H54 (cell line): ENCODE measurements at places on chromosomes 5 and 9.

DNA sequence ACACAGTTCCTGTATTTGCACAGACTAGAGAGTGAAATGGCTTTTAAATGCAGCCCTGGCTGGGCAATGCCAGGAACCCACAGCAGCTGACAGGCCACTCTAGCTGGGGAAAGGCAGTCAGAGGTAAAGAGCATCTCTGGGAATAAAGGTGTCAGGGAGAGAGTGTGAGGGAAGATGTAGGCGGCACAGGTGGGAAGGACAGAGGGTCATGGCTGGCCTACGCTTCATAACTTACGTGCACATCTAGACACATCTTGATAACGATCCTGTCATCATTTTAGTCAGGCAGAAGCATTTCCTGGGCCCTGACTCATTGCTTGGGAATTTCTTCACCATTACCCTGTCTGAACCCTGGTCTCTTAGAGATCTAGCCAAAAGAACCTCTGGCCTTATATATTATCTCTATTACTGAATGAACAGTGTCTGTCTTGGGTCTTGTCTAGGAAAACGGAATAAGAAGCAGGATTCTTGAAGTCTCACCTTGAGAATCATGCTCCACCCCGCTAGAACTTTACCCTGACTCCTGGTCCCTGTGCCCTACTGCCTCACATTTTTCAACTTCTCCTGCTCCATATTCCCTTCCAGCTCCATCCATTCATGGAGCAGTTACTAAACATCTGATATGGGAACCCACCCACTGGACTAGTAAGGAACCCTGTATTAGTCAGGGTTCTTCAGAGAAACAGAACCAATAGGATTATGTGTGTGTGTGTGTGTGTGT, 106.4 kb upstream of the ELL2 start:
- DNase-seq, result peak; percentile 27

DNA sequence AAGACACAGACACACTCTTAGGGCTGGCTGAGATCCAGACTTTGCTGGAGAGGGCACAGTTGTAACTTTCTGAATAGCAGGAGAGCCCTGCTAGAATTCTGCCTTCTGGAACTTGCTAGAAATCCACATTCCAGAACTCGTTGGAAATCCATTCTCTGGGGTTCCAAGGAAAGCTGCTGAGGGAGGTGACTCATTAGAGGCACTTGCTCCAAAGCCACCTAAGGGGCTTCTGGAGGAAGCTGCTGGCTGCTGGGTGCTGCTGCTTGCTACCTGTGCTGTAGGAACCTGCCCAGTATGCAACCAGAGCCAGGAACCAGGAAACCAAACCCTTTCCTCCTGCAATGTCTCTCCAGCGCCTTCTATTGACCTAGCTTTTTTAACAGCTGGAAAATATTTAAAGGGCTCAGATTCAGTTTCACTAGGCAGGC, 4.1 kb upstream of the TLE4 start:
- DNase-seq, result no peak

- DNase-seq, result no peak
These were observed 68.1 kb upstream of the SPIN1 start for GRCh38 chr9:88319936-88320747.

GRCh38 chr5:133777951-133778350, 165.6 kb upstream of the FSTL4 start:
- DNase-seq, result no peak

DNA sequence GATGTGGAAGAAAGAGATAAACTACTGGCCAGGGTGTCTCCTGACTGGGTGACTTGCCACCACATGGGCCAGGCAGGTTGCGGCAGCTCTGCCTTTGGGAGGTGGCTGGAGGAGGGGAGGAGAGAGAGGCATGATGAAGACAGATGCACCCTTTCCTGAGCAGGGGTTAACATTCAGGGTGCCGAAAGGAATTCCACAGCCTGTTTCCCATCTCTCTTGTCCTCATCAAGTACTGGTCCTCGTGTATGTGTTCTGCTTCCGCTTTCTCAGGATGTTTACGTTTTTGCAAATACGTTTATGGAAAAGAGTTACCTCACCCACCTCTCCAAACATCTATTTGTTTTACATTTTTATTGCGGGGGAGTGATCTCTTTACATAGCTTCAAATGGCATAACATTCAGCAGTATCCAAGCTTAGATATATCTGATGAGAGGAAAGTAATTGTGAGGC, 73.4 kb downstream of the C9orf85 start:
- DNase-seq, result no peak

GRCh38 chr9:5515261-5515650, 4.9 kb downstream of the PDCD1LG2 start:
- no peak for DNase-seq

DNA sequence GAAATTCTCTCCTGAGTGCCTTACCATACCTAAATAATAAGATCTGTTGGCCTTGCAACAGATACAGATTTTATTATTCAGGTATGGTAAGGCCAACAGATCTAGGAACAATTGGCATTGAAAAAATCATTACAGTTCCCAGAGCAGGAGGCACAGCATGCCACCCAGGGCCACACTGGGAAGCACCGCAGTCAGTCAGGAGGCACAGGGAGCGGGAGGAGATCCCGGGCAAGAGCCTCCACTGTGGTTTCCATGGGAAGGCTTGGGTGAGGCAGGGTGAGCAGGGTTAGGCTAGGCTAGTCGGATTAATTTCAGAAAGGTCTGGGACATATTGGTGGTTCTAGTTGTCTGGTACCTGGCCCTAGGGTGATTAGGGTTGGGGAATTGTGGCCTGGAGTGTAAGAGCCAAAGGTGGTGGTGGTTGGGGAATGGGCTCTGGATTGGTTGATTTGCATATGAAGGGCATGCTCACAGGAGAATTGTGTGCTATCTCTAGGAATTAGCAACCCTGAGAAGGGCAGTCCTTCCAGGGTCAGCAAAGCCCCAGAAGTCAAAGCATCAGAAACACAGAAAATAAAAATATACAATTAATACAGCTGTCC, 111.4 kb downstream of the PDE8B start:
- no peak for DNase-seq

GRCh38 chr5:39158786-39159185, 60.6 kb downstream of the FYB1 start:
- no peak for DNase-seq

DNA sequence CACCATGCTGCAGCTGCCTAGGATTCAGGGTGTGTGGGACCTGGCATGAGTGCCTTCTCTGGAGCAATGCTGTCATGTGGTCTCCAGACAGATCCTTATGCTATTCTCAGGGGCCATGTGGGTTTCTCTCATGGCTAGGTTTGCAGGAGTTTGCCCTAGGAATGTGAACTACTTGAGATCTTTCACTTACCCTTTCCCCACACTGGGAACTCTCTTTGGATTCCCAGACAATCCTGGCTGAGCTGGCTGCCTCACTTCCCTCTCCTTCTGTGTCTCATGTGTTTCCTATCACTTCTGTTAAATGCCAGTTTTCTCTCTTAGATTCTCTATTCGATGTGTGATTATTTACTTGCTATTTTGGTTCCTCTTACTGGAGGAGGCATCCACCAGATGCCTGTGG, 270.2 kb upstream of the RASA1 start:
- no peak for DNase-seq

DNA sequence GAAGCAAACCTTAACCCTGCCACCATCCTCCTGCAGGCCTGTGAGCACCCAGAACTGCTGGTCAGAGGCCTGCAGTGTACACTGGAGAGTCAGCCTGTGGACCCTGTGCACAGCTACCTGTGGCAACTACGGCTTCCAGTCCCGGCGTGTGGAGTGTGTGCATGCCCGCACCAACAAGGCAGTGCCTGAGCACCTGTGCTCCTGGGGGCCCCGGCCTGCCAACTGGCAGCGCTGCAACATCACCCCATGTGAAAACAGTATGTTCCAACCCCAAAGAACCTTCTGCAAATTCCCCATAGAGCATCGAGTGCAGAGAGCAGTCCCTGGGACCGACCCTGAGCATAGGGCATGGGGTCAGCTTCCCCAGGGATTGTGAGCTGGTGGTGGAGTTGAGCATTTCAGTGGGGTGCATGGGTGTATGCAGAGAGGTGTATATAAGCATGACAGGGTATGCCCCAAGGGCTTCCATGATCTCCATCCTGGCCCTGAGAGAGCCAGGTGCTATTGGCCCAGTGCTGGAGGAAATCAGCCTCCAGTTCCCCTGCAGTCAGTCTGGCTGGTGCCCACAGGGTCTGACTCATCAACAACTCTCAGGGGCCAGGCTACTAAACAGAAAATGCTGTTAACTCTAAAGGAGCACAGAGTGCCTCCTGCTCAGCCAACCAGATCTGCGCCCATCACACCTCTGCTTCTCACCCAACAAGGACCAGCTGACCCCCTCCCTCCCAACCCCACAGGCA, 126.2 kb downstream of the SAXO1 start:
- peak; percentile 84 for DNase-seq

DNA sequence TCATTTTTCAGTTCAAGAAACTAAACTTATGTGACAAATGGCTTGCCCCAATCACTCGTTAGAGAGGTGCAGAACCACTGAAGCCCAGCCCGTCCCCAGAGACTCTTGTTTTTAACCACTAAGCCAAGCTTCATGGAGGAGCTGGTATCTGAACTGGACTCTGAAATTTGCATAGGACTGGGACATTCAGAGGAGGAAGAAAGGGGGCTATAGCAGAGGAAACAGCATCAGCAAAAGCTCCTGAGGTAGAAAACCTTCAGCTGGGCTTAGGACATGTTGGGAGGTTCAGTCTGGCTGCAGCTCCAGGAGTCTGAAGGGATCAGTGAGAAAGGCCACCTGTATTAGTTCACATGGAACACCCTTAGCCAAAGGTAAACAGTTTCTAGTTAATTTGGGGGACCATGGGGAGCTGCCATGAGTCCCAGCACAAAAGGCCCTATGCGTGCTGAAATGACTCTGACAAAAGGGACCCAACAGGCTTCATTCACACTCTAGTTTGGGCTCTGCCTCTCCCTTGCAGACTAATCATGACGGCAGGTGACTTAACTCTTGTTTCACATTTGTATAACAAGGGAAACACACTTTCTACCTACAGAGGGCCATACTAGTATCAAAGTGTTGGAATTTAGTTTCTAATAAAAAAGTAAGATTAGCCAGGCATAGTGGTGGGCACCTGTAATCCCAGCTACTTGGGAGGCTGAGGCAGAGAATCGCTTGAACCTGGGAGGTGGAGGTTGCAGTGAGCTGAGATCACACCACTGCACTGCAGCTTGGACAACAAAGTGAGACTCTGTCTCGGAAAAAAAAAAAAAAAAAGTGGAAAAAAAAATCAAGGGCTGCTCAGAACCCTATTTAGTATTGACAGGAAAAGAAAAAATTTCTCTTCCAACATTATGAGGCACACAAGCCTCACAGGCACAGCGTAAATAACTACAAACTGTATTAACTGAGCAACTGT, 10.2 kb downstream of the FBXO10 start:
- no peak for DNase-seq

GRCh38 chr5:96081276-96081858, 119.7 kb upstream of the ELL2 start:
- DNase-seq, result no peak

DNA sequence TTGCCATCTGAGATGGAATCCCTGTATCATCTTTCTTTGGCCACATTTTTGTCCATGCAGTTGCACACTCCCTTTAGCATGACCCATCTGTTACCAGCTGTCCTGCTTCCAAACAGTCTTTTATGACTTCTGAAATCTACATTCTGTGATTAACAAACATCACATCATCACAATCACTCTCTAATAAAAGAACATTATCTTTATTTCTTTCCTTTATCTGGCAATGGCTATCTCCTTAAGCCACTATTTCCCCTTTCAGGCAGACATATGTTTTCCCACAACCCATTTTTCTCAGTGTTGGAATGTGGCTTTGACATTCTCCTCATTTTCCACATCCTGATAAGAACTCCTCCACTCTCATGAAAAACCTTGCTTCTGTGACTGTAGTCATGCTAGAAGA, 141.0 kb downstream of the ST8SIA4 start:
- DNase-seq, result no peak

- DNase-seq, result no peak
These were observed 199.3 kb upstream of the CDH6 start for GRCh38 chr5:30994176-30994575.

DNA sequence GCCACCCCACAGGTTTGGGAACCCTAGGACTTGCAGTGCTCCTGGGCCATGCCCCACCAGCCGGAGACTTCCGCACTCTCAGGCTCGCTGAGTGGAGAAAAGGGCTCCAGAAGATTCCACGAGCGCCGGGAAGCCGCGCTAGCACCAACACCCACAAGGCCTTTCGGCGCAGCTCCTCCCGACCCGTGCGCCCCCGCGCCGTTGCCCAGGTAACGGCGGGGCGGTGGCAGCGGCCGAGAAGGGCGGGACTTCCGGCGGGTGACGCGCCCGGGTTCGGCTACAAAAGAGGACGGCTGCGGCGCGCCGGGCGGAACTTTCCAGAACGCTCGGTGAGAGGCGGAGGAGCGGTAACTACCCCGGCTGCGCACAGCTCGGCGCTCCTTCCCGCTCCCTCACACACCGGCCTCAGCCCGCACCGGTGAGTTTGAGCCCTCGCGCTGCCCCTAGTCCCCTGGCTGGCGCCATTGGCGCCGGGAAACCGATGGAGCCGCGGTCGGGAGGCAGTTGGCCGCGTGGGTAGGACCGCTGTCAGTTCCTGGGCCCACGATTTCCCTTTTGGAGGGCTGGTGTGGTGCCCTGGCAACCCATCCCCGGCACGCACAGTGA, at the start of gene DNAJA1:
Gene DNAJA1, plus strand, starts transcription at position 308 of the 606 bp plus-strand sequence. CDS start 1,212 bp downstream, outside the sequence.
- DNase-seq, result peak; percentile 71

GRCh38 chr5:63774939-63775338, 187.3 kb downstream of the HTR1A start:
- DNase-seq, result no peak

DNA sequence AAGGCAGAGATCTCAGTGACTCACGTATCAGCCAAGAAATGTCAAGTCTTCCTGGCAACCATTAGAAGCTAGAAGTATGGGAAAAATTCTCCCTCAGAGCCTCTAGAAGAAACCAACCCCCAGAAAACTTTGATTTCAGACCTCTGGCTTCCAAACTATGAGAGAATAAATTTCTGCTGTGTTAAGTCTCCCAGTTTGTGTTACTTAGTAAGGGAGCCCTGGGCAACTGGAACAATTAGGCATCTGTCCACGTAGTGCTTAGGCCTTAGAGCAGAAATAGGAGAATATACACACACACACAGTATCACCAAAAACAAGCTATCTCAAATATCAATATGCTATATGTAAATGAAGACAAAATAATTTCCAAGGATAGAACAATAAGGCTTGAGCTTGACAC, 894.8 kb upstream of the CDH10 start:
- no peak for DNase-seq

DNA sequence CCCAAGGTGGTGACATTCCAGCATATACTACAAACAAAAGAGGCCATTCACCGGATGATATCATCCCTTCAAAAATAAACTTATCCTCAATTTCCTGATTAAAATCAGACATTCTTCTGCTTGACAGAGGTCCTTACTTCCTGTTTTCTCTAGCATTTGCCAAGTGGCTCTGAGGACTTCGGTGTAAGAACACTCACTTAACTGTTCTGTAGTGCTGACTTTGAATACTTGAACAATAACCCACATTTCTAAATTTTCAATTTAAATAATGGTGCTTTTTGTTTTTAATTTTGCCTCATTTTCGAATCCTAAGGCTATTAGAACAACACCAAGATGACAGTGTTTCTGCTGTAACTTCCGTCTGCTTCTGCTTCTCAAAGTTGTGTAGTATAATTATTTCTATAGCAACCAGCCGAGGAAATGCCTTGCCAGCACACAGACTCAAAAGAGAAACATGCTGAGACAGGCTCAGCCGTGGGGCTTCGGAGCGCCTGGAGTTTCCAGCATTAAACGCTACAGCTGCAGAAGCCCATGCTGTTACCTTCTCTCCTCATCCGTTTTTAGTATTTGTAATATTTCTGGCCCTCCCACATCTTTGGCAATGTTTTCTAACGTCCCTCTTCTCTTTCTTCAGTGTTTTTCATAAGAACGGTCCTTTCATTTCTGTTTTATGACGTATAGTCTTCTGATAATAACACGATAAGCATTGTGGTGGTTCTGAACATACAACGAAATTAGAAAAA, 19.5 kb upstream of the ANXA1 start:
- DNase-seq, result peak; percentile 41

GRCh38 chr5:53130266-53130665, 20.7 kb upstream of the MOCS2 start:
- DNase-seq, result no peak
